Lung (tissue), 17 donors: ENCODE measurements at places on chromosomes 16 and 17. TPM values are rescaled to one million over a fixed set of nuclear protein-coding genes. Genes with fewer than 3 reads are reported as not detected.

The RHBDL1 gene
- 2.2 TPM for polyA plus RNA-seq

The TIMM22 gene
- 7.2 TPM for polyA plus RNA-seq

The PDILT gene
- polyA plus RNA-seq: not detected

The HSPB9 gene
- 0.18 TPM for polyA plus RNA-seq

The KRT27 gene
- 0.39 TPM for polyA plus RNA-seq

The ADGRG3 gene
- 66.2 TPM for polyA plus RNA-seq

The MYLK3 gene
- 0.16 TPM for polyA plus RNA-seq

The RAB37 gene
- 3.2 TPM for polyA plus RNA-seq

The NPIPA7 gene
- polyA plus RNA-seq: 9.3 TPM

The DRC7 gene
- 4.2 TPM for polyA plus RNA-seq

The KRTAP4-6 gene
- polyA plus RNA-seq: not detected

The COPZ2 gene
- polyA plus RNA-seq: 6.2 TPM

The FNDC8 gene
- polyA plus RNA-seq: not detected

The APOBR gene
- polyA plus RNA-seq: 26.0 TPM

The KRTAP2-1 gene
- polyA plus RNA-seq: not detected
